CD8-positive, alpha-beta T cell (primary cell): ENCODE measurements at places on chromosomes 3 and 15.
A peak's percentile ranks its signal among the peaks of the same experiment; 100 is the strongest.

DNA sequence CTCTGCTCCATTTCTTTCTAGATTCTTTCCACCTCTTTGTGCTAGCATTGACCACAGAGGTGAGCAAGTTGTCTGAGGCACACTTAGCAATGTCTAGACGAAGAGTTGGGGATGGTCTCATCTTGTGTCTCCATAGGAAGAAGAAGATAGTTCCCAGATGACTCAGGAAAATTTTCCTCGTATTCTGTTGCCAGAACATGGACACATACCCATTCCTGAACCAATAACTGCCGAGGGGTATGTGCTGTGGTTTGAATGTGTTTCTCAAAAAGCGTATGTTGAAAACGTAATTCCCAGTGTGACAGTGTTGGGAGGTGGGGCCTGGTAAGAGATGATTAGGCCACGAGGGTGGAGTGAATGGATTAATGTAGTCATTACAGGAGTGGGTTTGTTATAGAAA is 107.5 kb upstream of the GALNT15 start:
- no peak for DNase-seq

GRCh38 chr15:45849136-45849535 is 214.3 kb downstream of the SQOR start:
- no peak for DNase-seq

DNA sequence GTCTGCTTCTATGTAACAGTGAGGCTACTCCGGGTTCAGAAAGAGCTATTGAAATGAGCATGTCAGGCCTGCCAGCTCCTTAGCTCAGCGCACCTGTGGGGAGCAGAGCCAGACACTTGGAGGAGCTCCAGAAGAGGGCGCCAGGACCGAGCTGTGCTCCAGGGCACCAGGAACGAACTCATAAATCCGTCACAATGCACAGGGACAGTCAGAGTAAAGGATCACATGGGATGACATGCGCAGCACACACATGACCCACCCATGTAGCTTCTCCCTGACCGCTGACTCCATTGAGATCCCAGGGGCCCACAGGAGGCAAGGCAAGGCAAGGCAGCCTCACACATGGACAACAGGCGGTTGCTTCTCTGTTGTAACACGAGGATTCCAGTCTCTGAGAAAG is 26.0 kb upstream of the GNB5 start:
- no peak for DNase-seq

GRCh38 chr3:182585532-182586150 is 207.7 kb upstream of the ATP11B start:
- DNase-seq = no peak

DNA sequence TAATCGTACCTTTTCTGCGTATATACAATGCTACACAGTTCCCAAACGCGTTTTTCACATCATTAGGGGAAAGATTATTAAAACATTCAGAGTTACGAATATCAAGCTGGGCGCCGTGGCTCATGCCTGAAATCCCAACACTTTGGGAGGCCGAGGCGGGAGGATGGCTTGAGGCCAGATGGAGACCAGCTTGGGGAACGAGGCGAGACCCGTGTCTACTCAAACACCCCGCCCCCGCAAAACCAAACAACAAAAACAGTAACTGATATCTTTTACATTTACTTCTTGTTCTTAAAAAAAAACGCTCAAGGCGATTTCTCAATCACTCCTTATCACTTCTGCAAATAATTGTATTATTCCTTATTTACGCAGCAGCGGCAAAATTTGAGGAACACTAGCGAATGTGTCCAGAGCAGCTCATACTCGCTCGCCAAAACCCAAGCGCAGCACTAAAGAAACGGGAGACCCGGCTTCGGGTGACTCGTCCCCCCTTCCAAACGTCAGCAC is 1.2 kb downstream of the ZBTB11 start:
- DNase-seq = no peak

GRCh38 chr3:43857361-43858293 is 166.9 kb downstream of the ABHD5 start:
- DNase-seq = no peak

- DNase-seq = no peak
Observed at GRCh38 chr3:176097027-176097426, 1100.3 kb downstream of the TBL1XR1 start.

DNA sequence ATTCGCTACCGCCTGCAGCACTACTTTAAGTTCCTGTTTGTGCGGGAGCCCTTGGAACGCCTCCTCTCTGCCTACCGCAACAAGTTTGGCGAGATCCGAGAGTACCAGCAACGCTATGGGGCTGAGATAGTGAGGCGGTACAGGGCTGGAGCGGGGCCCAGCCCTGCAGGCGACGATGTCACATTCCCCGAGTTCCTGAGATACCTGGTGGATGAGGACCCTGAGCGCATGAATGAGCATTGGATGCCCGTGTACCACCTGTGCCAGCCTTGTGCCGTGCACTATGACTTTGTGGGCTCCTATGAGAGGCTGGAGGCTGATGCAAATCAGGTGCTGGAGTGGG is 995 bp downstream of the CHST14 start:
- DNase-seq = peak; percentile 29

- DNase-seq = no peak
Observed at GRCh38 chr3:15387735-15388134, 39.6 kb downstream of the METTL6 start.

- no peak for DNase-seq
Observed at GRCh38 chr3:71423151-71423906, 160.2 kb downstream of the FOXP1 start.

DNA sequence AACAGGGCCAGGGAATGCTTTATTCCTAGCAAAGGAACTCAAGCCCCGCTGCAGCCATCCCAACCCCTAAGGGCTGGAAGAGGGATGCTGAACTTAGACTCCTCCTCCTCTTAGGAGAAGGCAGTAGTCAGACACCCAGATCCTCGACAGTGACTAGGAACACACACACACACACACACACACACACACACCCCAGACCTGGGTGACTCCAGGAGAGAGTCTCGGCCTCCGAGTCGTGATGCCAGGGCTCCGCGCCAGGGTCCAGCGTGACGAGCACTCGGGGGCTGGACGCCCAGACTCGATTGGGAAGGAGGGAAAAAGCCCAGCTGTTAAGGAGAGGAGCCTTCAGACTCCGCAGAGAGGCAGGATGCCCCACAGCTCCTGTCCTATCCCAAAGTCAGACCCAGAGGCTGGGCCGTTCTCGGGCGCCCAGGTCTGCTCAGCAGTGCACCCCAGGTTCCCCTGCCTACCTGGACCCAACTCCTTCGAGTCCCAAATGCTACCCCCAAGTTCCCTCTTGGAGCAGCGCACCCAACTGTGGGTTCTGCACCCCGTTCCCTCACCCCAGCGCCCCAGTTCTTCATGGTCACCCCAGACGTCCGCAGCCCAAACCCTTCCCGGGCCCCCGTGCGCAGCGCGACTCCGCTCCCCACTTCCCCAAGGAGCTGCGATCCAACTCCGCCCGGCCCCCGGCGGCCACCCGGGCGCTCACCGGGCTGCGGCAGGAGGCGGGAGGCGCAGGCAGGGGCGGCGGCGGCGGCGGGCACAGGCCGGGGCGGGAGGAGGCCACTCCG is 421 bp downstream of the BMF start:
- no peak for DNase-seq

DNA sequence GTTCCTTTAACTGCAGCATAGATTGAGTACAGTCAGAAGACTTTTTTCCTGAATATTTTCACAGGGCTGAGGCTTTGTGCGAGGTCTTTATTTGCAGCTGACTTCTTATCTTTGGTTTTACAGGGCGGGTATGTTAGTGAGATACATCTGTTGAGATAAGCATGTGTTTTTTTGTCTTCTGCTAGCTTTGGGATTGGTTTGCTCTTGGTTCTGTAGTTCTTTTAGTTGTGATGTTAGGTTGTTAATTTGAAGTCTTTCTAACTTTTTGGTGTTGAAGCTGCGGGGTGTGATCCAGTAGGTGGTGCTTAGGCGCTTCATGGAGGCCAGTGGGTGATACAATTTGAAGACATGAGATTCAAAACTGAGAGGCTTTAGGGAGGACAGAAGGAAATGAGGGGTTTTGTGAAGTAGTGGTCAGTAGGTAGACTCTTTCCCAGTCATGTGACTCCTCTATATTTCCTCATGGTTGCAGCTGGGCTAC is 67.9 kb upstream of the TNFSF10 start:
- no peak for DNase-seq
